ENCODE measurements at places on chromosomes 3 and 15. TPM values are rescaled to one million over a fixed set of nuclear protein-coding genes. Genes with fewer than 3 reads are reported as not detected.

CCR8 gene
- not detected for total RNA-seq

VEPH1 gene
- not detected for total RNA-seq

- H3K4me1 ChIP-seq = no peaks in the 10 kb centered on the region
- no peak overlapping the region for H3K4me3 ChIP-seq
- no peaks in the 10 kb centered on the region for H3K36me3 ChIP-seq
- H3K27me3 ChIP-seq = no peaks in the 10 kb centered on the region
- H3K27ac ChIP-seq = no peak overlapping the region
Observed at GRCh38 chr3:28768439-28768838, 419.8 kb upstream of the AZI2 start.

GRCh38 chr3:45981346-45982074 is 14.1 kb downstream of the FYCO1 start:
- peak overlapping the region; percentile 75 for H3K27ac ChIP-seq
- DNase-seq = no peak
- H3K36me3 ChIP-seq = peaks cover 81% of the 10 kb centered on the region
- H3K4me1 ChIP-seq = peaks cover 27% of the 10 kb centered on the region
- H3K27me3 ChIP-seq = no peaks in the 10 kb centered on the region
- H3K4me3 ChIP-seq = peak overlapping the region; percentile 60

GRCh38 chr15:36897834-36898233 is 202.5 kb downstream of the MEIS2 start:
- H3K36me3 ChIP-seq = no peaks in the 10 kb centered on the region
- H3K4me1 ChIP-seq = no peaks in the 10 kb centered on the region
- no peak for DNase-seq
- H3K27ac ChIP-seq = no peak overlapping the region
- no peak overlapping the region for H3K4me3 ChIP-seq

CCDC14 gene
- total RNA-seq = 30.1 TPM

UACA gene
- 0.56 TPM for total RNA-seq

RGMA gene
- total RNA-seq = not detected

DNA sequence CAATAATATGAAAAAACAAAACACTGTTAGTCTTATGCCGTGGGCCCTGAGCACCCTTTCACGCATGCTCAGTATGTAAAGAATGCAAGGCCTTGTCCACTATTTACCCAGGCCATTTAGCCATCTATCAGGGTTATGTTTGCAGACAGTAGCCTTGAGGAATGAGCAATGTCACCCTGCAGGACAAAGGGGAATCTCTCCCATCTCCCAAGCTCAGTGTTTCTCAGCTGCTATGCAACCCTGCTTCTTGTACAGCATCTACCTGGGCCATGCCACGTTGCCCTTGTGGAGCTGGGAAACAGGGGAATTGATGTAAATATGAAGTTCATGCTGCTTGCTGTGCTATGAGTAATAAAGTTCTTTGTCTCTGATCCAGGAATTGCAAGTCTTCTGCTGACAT is 51.5 kb upstream of the SLCO2A1 start:
- no peak overlapping the region for H3K27ac ChIP-seq
- no peak overlapping the region for H3K4me3 ChIP-seq
- H3K36me3 ChIP-seq = no peaks in the 10 kb centered on the region
- H3K27me3 ChIP-seq = no peaks in the 10 kb centered on the region
- DNase-seq = no peak
- no peaks in the 10 kb centered on the region for H3K4me1 ChIP-seq

CCR2 gene
- total RNA-seq = 0.16 TPM

DNA sequence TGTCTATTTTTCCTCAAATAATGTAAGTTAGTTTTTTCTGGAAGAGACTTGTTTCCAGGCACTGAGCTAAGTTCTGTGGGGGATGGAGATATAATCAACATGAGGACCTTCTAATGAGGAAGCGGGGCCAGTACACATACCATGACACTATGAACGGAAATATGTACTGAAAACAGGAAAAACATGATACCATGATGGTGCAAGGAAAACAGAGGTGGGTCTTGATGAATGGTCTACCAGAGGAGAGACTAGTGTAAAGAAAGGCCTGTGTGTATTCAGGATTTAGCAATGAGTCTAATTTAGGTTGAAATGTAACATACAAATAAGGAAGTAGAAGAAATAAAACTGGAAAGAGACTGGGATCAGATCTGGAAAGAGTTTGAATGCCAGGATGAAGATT is 38.9 kb upstream of the TPRG1 start:
- H3K36me3 ChIP-seq = no peaks in the 10 kb centered on the region
- H3K4me1 ChIP-seq = peaks cover 8% of the 10 kb centered on the region
- no peak overlapping the region for H3K4me3 ChIP-seq
- DNase-seq = no peak

DNA sequence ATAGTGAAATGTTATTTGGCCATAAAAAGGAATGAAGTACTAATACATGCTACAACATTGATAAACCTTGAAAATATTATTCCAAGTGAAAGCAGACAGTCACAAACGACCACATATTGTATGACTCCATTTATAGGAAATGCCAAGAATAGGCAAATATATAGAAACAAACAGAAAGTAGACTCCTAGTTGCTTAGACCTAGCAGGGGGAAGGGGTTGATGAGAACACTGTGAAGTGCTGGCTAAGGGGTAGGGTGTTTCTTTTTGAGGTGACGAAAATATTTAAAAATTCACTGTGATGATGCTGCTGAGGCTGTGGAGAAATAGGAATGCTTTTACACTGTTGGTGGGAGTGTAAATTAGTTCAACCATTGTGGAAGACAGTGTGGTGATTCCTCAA is 30.5 kb upstream of the XIRP1 start:
- no peak overlapping the region for H3K27ac ChIP-seq
- no peaks in the 10 kb centered on the region for H3K36me3 ChIP-seq
- H3K4me3 ChIP-seq = no peak overlapping the region
- H3K27me3 ChIP-seq = peaks cover 3% of the 10 kb centered on the region

GRCh38 chr15:63109920-63110319 is 11.7 kb upstream of the LACTB start:
- no peak for DNase-seq
- no peak overlapping the region for H3K4me3 ChIP-seq
- no peaks in the 10 kb centered on the region for H3K36me3 ChIP-seq
- H3K27me3 ChIP-seq = peaks cover 13% of the 10 kb centered on the region
- no peak overlapping the region for H3K27ac ChIP-seq

ALDH1L1 gene
- total RNA-seq = not detected

ALPK3 gene
- total RNA-seq = 0.20 TPM

- H3K4me3 ChIP-seq = no peak overlapping the region
- no peak for DNase-seq
- H3K27ac ChIP-seq = no peak overlapping the region
- H3K36me3 ChIP-seq = no peaks in the 10 kb centered on the region
- H3K27me3 ChIP-seq = peaks cover 31% of the 10 kb centered on the region
Observed at GRCh38 chr15:100763835-100764750, 115.5 kb upstream of the ALDH1A3 start.

SYNPR gene
- not detected for total RNA-seq

XCR1 gene
- not detected for total RNA-seq

- H3K4me1 ChIP-seq = no peaks in the 10 kb centered on the region
- no peak overlapping the region for H3K27ac ChIP-seq
- H3K4me3 ChIP-seq = no peak overlapping the region
- H3K27me3 ChIP-seq = peaks cover 7% of the 10 kb centered on the region
- DNase-seq = no peak
Observed at GRCh38 chr3:14284694-14285547, 106.3 kb downstream of the LSM3 start.

DNA sequence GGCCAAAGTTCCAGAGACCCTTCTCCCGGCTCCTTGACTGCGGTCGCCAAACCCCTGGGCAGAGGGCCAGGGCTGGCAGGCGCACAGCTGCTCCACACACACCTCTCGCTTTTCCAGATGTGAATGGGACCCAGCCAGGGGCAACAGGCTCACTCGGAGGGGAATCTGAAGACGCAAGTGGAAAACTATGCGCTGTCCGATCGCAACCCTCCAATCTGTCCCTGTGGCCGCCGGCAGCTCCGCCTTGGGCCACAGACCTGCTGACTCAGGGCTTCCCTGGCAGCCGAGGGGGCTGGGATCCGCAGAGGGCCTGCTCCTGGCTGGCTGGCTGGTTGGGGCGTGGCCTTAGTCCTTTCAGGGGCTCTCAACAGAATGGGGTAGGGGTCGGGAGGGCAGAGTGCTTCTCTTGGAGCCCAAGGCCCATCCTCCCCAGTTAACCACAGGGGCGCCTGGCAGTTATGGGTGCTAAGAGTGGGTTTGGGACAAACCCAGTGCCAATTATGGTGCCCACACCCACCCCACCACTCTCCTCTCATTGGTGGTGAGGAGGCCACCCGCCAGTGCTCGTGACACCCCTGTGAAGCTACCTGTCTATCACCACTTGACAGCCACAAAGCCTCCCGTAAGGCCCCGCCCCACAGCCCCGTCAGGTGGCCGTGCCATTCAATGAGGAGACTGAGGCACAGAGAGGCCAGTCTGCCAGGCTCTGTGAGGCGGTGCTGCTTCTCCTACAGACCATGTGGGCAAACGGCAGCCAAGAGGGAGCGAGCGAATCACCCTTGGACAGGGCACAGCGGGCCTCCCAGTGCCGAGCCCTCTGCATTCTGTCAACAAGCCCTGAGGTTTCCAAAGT is 53.8 kb downstream of the IQSEC1 start:
- H3K4me3 ChIP-seq = peak overlapping the region; percentile 100
- peak overlapping the region; percentile 94 for H3K27ac ChIP-seq
- peaks cover 83% of the 10 kb centered on the region for H3K4me1 ChIP-seq
- H3K27me3 ChIP-seq = no peaks in the 10 kb centered on the region
- DNase-seq = no peak

- no peaks in the 10 kb centered on the region for H3K36me3 ChIP-seq
- H3K4me1 ChIP-seq = peaks cover 2% of the 10 kb centered on the region
- DNase-seq = no peak
Observed at GRCh38 chr3:134313847-134314587, 60.2 kb downstream of the AMOTL2 start.

All from activated B cell treated with CpG ODN at 0.5 μM for 24 hours (primary cell).